ENCODE measurements at places on chromosomes 3 and 15. TPM values are rescaled to one million over a fixed set of nuclear protein-coding genes. Genes with fewer than 3 reads are reported as not detected.

Gene MEGF11
- not detected for total RNA-seq

DNA sequence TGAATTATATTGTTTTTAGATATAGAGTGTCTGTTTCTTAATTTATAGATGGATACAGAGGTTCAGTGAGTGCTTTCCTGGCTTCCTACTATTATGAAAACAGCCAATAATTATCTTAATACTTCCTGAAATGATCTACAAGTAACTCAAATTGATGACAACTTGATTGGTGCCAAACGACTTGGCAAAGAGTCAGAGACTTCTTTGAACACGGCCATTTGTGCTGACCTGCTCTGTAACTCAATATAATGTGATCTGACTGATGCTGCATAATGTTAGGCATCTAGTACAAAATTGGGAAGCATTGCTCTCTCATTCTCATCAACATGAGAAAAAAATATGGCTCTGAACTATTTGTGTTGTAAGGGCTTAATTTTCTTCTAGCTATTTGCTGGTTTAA, 193.9 kb downstream of the DIPK2A start:
- DNase-seq, result no peak

- DNase-seq, result no peak
Measured at GRCh38 chr15:45111390-45112142, 2.4 kb downstream of the DUOX2 start.

- no peak for DNase-seq
Measured at GRCh38 chr3:164417955-164418354, 660.3 kb downstream of the SI start.

Gene RTP4
- 10.9 TPM for total RNA-seq

DNA sequence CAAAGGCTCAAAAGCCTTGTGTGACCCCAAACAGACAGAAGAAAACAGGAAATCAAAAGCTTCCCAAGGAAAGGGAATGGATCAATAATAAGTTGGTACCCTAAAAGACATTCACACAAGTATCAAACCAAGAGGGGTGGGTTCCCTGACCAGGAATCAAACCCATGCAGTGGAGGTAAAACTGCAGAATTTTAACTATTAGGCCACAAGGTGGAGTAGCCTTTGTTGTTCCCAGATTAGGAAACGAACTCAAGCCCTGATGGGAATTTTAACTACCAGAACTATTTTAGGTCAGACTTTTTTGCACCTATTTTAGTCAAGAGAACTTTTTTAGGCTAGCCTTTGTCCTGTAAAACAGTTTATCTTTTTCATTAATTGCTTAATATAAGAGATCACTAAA, 31.4 kb downstream of the SETMAR start:
- no peak for DNase-seq

Gene GATM
- 7.2 TPM for total RNA-seq

GRCh38 chr3:151093905-151094304, 8.4 kb downstream of the MED12L start:
- DNase-seq, result no peak

Gene VEPH1
- 116 TPM for total RNA-seq

Data from lower lobe of right lung (tissue), 2 donors.